Fibroblast of mammary gland (primary cell): ENCODE measurements at places on chromosomes 7 and 10.
A peak's percentile ranks its signal among the peaks of the same experiment; 100 is the strongest.

DNA sequence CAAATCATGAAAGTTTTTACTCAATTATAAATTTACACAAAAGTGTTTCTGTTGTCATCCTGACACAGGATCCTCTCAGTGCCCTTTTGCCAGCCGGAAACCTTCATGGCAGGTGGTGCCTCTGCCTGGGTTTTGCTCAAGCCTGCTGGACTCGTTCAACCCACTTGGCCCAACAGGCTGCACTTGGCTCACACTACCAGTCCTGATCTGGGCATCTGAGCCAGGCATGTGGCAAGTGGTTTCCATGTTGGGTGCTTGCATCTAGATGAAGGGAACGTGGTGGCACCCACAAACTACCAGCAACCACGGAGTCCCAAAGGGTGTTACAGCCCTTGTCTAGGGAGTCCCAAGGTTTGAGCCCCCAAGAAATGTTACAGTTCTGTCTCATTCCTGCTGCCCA is 162.3 kb upstream of the CSTF2T start:
- no peak for DNase-seq

GRCh38 chr7:74272305-74273038 is 16.7 kb upstream of the CLIP2 start:
- peak; percentile 96 for DNase-seq

DNA sequence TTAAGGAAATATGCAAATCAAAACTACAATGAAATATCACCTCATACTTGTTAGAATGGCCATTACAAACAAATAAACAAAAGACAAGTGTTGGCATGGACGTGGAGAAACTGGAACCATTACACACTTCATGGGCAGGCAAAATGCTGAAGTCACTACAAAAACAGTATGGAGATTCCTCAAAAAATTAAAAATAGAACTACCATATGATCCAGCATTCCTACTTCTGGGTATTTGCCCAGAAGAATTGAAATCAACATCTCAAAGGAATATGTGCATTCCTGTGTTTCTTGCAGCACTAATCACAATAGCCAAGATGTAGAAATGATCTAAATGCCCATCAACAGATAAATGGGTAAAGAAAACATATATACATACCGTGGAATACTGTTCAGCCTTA is 83.6 kb downstream of the NRCAM start:
- DNase-seq, result peak; percentile 30

GRCh38 chr7:134028853-134029252 is 98.3 kb upstream of the LRGUK start:
- no peak for DNase-seq

DNA sequence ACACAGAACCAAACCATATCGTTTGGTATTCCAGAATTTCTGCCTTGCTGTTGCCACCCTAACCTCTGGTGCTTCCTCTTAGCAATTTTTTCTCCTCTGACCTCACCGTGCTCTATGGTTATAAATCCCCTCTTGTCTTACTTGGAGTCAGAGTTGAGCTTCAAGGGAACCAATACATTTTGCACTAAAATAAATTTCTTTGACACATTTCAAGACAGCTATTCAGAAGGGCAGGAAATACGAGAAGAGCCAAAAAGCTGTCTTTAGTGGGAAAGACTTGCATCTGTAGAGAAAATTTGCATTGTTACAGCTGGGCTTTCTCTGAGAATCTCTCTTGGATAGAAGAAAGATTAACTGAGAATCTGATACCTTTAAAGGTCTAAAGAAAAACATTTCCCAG is 14.5 kb upstream of the AKR1C2 start:
- no peak for DNase-seq

- DNase-seq, result no peak
Observed at GRCh38 chr7:127862525-127862924, 168.7 kb downstream of the LRRC4 start.

DNA sequence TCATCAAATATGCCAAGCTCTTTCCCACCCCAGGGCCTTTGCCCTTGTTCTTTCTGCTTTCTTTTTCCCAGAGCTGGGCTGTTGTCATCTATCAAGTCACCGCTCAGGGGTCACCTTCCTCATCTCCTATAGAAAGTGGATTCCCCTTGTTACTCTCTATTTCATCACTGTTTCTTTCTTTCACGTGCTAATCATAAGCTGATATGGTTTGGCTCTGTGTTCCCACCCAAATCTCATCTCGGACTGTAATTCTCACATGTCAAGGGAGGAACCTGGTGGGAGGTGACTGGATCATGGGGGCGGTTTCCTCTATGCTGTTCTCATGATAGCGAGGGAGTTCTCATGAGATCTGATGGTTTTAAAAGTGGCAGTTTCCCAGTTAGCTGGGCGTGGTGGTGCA is 17.0 kb upstream of the TIAL1 start:
- DNase-seq, result no peak
